ENCODE measurements at places on chromosomes 3 and 15.
A peak's percentile ranks its signal among the peaks of the same experiment; 100 is the strongest.

DNA sequence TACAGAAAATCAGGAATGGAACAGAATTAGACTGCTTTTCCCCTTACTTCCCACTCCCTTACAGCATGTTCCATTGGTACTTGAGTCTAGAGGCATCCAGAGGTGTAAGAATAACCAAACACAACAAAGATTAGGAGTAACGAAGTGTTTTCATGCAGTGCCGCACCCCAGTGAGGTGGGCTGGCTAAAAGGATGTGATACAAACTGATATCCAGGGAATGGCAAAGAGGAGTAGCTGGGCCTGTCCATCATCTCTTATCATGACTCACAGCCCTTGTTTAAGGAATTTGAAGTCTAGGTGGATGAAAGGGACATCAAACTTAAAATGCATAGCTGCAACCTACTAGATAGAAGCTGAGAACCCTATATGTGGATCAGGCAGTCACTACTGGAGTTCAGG lies 16.4 kb downstream of the SCG5 start:
- no peak for DNase-seq

GRCh38 chr3:32814361-32814760 lies 3.4 kb upstream of the TRIM71 start:
- no peak for DNase-seq

GRCh38 chr15:101570241-101570640 lies 80.7 kb upstream of the PCSK6 start:
- DNase-seq: no peak

DNA sequence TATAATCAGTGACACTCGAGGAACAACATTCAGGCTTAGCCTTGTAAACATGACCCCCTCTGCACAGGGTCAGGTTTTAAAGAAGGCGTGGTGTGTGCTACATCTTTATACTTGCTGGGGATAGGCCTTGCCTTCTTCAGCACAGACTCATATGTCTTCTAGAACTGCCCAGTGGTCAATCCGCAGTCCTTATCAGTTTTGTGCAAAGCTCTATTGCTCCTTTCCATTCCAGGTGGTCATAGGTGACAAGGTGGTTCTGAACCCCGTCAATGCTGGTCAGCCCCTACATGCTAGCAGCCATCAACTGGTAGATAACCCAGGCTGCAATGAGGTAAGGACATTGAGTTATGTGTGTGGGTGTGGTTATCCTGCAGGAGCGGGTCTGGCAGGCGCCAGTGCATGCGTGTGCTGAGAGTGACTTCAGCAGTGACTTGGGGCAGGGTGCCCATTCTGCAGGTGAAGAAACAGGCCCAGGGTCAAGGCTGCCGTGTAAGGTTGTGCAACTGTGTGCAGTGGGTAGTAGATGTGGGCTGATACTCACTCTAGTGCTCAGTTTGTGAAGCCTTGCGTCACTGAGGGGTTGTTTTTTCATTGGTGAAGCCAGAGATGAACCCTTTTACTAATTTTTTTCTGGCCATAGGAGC lies 150.9 kb downstream of the ITPR1 start:
- no peak for DNase-seq

- peak; percentile 67 for DNase-seq
Observed at GRCh38 chr15:66838671-66839239, 136.7 kb downstream of the SMAD6 start.

DNA sequence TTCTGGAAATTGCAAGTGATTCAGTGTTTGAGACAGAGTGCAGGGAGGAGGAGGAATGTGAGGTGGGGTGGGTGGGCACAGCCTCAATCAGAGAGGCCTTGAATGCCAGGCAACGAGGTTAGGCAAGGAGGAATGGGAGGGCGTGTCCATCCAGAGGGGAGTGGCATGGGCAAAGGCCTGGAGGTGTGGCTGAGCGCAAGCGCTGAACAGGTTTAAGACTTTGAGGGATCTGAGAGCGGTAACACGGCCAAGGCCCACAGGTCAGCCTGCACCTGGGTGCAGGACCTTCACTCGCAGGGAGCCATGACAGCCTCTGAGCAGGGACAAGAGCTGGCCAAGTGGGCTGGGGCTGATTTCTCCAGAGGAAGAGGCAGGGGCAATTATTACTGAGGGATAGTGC lies 125.9 kb downstream of the TPRA1 start:
- no peak for DNase-seq

DNA sequence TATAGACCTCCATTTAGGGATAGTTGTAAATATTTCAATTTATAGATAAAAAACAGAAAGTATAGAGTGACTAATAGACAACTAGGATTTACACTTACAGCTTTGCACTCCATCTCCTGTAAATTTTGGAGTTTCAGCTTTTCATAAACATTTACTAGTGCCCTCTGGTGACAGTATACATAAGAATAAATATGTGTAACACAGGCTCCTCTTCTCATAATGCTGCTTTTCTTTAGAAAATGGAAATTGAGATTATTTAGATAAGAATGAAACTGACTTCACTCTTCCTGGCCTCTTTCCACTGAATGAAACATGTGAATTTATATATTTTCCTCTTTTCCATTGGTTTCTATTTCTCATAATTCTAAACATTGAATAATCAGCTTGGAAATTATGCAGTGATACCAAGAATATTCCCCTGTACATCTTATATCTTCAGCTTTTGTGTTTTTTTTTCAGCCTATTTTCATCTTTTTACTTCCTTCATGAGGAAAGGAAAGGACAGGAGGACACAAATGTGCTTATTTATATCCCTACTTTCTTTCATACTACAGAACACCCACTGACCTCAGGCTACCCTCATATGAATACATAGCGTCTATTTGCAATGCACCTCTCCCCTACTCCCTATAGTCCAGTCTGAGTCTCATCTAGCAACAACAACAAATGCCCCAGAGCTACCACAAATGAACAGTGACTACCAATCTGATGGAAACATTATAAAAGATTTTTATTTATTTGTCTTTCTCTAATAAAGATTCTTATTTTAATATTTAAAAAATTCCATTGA lies 103.1 kb upstream of the CCDC39 start:
- DNase-seq: no peak

DNA sequence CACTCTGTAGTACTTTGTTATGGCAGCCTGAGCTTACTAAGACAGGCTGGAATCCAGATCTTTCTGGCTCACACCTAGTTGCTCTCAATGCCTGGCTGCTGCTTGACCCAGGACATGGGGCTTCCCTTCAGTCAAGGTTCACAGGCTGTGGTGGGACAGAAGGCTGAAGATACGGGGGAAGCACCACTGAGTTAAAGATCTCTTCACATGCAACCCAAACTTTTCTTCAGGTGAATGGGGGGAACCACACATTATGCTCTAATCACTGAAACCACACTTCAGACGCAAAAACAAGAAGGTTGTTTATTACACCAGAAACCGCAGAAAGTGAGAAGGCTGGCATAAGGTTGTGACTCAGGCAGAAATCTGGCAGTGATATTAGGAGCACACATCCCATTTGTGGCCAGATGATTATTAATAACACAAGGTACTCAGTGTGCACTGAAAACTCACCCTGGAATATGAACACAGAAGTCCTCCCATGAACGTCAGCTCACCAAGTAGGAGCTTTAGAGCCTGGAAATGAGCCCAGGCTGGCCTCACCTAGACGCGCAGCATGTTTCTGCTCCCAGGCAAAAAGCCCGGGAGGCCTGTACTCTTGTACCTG lies 230.5 kb upstream of the CHRNA7 start:
- no peak for DNase-seq

Data from endodermal cell (in vitro differentiated cells).